ENCODE measurements at places on chromosomes 7 and 10.

DNA sequence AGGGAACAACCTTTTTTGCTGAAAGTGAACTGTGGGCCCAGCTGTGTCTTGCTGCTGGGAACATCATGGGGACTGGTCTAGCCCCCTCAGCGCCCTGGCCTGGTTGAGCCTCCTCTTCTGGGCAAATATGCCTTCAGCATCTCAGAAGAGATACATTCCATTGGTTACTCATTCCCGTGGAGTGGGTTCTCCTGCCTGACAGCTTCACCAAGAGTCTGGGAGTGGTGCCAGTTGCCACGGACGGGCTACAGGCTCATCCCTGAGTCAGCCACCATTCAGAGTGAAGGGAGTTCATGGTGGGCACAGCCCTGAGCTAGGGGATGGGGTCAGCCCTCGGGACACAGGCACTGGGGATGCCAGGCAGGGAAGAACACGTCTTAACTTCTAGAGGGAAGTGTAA, 81.9 kb downstream of the RAMP3 start:
- no peak for DNase-seq

- no peak for DNase-seq
Measured at GRCh38 chr7:112364388-112364787, 85.9 kb upstream of the IFRD1 start.

DNA sequence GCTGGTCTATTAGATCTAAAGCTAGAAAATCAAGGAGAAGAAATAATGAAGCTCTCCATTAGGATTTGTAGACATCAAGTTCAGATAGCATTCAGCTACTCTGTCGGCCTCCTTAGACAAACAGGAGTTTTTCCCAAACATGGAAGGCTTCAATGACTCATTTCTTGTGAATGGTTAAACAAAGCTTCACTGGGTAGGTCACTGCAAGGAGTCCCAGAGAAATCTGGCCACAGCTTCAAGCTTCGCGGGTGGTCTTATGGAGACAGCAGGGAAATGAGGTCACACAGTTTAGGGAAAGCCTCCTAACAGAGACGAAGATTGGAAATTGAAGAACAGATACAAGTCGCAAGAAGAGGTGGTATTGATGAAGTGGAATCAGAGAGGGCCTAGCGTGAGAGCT, 22.6 kb upstream of the LRRC72 start:
- no peak for DNase-seq

DNA sequence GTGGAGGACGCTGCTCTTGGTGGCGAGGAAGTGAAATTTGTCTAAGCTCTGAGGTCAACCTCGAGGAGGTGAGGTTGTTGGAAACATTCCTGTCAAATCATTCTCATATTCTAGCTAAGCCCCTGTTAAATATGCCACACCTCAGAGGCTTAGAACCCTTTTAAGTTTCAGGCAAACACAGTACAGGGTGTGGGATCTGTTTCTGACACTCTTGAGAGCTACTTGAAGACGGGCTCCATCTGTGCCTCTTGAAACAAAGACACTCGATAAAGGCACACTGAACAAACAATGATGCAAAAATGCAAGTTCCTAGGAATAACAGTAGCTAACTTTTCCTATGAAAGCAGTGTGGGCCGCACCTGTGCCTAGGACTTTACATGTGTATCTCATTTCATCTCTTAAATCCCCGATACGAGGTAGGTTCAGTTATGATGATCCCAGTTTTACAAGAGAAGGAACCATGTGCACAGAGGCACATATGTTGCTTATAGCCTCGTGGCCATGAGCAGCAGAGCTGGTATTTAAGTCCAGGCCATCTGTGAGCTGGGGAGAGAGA, 299.2 kb downstream of the CCDC3 start:
- DNase-seq = peak; percentile 83

- DNase-seq = no peak
Measured at GRCh38 chr10:5942001-5942400, 35.3 kb downstream of the IL15RA start.

GRCh38 chr7:115043605-115044004, 121.7 kb downstream of the MDFIC start:
- DNase-seq = no peak

- DNase-seq = no peak
Measured at GRCh38 chr7:85573844-85574243, 387.0 kb upstream of the SEMA3D start.

DNA sequence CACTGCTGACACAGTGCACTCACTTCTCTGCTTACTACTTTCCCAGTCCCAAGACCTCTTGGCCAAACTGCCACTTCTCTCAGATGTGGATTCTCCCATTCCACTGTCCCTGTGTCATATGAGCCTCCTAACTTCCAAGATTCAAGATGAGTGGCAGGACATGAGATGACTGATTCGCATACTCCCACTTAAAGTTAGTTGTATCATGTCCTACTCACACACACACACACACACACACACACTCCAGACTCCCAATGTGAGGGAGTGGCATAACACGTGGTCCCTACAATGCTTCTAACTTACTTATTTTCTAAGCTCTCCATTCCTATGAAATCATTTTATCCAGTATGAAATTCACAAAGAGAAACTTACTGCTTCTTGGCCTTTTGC, 67.0 kb upstream of the CAV2 start:
- no peak for DNase-seq

GRCh38 chr7:130374507-130374906, 5.8 kb upstream of the CPA1 start:
- DNase-seq = no peak

- no peak for DNase-seq
Measured at GRCh38 chr7:3092468-3092867, 48.8 kb upstream of the CARD11 start.

- DNase-seq = no peak
Measured at GRCh38 chr7:407721-408539, 111.7 kb downstream of the PDGFA start.

GRCh38 chr10:129552119-129552518, 85.1 kb downstream of the MGMT start:
- DNase-seq = no peak

DNA sequence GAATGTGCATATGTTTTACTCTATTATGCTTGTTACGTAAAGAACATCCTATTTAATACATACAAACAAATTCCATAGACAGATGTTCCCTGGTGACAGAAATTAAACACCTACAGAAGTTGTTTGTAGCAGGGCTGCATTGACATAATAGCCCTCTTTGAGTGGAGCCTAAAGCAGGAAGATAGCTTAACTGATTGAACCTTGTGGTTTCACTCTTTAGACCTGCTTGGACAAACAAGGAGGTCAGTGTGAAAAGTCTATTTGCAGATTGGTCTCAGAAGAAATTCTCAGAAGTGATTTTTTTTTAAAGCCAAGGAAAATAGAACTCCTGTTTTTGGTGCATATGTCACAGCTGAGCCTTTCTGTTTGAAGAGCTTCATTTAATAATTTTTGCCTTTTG, 121.3 kb downstream of the PPP1R9A start:
- DNase-seq = peak; percentile 22

- DNase-seq = peak; percentile 40
Measured at GRCh38 chr7:15228831-15229230, 326.3 kb upstream of the DGKB start.

GRCh38 chr10:14602807-14603533, 171.7 kb downstream of the FAM107B start:
- no peak for DNase-seq

DNA sequence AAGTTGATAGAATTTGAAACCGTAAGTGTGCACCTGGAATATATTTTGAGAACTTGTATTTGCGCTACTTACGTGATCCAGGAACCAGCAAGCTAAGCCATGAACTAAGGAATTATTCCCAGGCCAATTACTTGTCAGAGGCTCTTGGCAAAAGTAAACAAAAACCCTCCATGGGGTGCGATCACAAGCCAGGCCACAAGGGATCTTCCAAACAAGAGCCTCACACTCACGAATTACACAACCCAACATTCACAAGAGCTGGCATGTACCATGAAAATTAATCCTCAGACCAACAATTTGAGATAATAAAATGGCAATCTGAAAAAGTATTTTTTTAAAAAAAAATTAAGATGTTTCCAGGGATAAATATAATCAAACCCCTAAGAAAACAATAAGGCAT, 467.0 kb upstream of the AKR1E2 start:
- DNase-seq = no peak

GRCh38 chr7:94888551-94888950, 18.8 kb upstream of the PPP1R9A start:
- DNase-seq = no peak

DNA sequence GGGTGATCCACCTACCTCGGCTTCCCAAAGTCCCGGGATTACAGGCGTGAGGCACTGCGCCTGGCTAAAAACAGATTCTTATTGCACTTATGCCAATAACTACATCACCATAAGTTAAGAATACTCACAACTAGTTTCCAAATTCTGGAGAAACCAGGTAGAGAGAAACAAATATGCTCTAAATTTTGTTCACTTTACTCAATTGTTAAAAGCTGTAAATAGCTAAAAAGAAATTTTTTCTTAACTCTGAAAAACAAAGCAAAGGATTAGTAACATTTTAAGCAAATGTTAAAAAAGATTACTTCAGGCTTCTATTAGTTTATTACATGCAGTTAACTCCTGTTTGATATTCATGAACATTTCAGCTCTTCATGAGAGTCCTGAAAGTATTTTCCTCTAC, 28.3 kb upstream of the ZMIZ2 start:
- DNase-seq = no peak

GRCh38 chr10:511849-512191, 177.6 kb downstream of the DIP2C start:
- no peak for DNase-seq

GRCh38 chr10:113199459-113199858, 249.4 kb downstream of the TCF7L2 start:
- DNase-seq = no peak

- DNase-seq = peak; percentile 86
Measured at GRCh38 chr7:73615886-73616285, 8.4 kb downstream of the MLXIPL start.

- DNase-seq = peak; percentile 34
Measured at GRCh38 chr7:78081888-78082287, 283.3 kb downstream of the PHTF2 start.

DNA sequence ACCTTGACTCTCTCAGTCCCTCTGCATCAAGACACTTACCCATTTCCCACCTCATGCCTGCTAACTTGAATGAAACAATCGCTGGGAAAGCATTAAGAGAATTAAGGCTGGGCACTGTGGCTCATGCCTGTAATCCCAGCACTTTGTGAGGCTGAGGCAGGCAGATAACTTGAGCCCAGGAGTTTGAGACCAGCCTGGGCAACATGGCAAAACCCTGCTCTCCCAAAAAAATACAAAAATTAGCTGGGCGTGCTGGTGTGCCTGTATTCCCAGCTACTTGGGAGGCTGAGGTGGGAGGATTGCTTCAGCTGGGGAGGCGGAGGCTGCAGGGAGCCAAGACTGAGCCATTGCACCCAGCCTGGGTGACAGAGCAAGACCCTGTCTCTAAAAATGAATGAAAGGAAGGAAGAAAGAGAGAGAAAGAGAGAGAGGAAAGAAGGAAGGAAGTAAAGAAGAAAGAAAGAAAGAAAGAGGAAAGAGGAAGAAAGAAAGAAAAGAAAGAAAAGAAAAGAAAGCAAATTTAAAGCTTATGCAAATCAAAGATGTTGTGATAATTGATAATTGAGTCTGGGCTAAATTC, 646 bp downstream of the SERPINE1 start:
- no peak for DNase-seq

DNA sequence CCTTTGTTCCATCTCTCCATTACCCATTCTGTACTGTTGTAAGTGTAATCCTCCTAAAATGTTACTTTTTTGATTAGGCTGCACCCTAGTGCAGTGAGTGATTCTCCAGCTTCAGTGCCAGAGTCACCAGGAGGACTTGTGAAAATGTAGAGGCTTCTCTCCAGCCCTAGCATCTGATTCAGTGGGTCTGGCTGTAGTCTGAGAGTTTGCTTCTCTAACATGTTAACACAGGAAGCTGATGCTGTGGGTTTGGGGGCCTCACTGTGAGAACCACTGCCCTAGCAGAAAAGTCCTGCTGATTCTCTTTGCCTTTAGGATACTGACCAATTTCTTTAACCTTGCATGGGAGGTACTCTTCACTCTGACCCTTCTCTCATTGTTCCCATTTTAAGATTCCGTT, 24.4 kb downstream of the CSGALNACT2 start:
- no peak for DNase-seq

GRCh38 chr10:88080213-88080612, 216.8 kb downstream of the PTEN start:
- no peak for DNase-seq

- no peak for DNase-seq
Measured at GRCh38 chr7:11478426-11478825, 353.6 kb downstream of the THSD7A start.

GRCh38 chr10:20993389-20993788, 96.3 kb upstream of the NEBL start:
- no peak for DNase-seq

GRCh38 chr7:139873593-139874301, 44.7 kb downstream of the TBXAS1 start:
- no peak for DNase-seq
